ENCODE measurements at places on chromosomes 12 and 14.

- peak; percentile 71 for DNase-seq
These were observed at the start of gene CACNB3 for GRCh38 chr12:48817873-48818830. Gene CACNB3 (plus strand): TSS chr12:48818496. CDS start chr12:48818930, 434 bp downstream.

GRCh38 chr12:86249851-86250250 is 6.3 kb downstream of the MGAT4C start:
- no peak for DNase-seq

GRCh38 chr14:25069879-25070278 is 19.9 kb upstream of the STXBP6 start:
- DNase-seq = no peak

GRCh38 chr12:70853326-70853725 is 67.2 kb downstream of the PTPRR start:
- DNase-seq = no peak

DNA sequence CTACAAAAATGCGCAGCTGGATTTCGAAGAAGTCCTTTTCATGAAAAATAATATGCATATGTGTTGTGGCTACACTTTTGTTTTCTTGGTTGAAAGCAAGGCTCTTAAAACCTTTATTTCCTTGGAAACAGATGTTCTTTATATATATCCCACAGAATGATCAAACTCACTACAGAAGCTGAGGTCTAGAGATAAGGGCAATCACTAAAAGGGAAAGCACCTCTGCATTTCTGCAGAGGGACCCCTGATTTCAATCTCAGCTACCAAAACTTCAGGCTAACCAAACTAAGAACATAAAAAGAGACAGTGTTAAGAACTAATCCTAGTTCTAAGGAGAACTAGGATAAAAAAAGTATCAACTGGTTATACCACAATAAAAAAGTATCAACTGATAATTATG is 65.4 kb upstream of the CDKL1 start:
- no peak for DNase-seq

GRCh38 chr12:39779768-39780340 is 160.3 kb upstream of the ABCD2 start:
- peak; percentile 25 for DNase-seq

DNA sequence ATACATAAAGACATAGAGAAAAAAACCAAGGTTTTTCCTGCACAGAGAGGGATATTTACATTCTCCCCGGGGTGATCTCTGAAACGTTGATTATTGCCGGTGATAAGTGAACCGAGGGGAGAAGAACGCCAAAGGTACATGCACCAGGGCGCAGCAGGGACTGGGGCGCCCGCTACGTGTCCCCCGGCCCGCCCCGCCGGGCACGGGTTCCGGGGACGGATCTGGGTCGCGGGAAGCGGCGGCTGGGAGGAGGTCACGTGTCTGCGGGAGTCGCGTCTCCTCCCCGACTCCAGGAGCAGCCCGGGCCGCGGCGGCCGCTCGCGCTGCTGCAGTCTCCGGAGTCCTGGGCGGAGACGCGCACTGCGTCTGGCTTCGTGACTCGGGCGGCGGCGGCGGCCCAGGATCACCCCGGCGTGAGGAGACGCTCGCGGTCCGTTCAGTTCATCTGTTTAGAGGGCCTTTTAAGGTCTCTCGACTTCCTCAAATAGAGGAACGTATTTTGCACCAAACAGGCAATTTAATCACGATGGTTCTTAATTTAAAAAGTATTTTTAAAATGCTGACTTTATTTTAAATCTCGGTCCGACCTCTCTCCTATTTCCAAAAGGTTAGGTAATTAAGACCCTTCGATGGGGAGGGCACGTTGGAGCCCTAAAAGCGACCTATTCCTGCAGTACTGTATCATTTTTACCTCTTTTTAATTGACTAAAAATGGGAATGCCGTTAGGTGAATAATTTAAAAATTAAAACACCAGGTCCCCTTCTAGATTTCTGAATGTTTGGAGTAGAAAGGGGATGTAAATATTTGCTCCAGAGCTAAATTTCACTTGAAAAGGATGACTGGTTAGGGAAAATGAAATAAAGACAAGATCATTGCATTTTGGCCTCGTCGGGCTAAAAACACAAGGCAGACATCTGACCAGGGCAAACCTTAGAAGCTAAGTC is 1.8 kb upstream of the BHLHE41 start:
- DNase-seq = peak; percentile 83

DNA sequence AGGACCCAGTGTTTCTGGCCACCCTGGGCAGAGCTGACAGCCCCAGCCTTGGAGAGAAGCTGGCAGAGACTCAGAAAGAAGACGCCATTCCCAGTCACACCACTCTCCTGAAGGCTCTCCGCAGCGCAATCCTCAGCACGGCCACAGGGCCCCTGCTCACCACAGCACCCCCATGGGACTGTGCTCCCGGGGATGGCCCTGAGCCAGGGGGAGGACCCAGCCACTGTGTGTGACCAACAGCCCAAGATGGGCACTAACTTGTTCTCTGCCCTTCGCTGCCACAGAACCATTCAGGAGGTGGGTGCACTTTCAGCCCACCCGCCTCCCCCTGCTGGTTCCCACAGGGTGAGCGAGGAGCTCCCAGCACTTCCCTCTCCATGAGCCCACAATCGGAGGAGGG is 57.1 kb downstream of the CCNK start:
- DNase-seq = no peak

GRCh38 chr12:12810553-12811021 is 2.6 kb upstream of the DDX47 start:
- no peak for DNase-seq

DNA sequence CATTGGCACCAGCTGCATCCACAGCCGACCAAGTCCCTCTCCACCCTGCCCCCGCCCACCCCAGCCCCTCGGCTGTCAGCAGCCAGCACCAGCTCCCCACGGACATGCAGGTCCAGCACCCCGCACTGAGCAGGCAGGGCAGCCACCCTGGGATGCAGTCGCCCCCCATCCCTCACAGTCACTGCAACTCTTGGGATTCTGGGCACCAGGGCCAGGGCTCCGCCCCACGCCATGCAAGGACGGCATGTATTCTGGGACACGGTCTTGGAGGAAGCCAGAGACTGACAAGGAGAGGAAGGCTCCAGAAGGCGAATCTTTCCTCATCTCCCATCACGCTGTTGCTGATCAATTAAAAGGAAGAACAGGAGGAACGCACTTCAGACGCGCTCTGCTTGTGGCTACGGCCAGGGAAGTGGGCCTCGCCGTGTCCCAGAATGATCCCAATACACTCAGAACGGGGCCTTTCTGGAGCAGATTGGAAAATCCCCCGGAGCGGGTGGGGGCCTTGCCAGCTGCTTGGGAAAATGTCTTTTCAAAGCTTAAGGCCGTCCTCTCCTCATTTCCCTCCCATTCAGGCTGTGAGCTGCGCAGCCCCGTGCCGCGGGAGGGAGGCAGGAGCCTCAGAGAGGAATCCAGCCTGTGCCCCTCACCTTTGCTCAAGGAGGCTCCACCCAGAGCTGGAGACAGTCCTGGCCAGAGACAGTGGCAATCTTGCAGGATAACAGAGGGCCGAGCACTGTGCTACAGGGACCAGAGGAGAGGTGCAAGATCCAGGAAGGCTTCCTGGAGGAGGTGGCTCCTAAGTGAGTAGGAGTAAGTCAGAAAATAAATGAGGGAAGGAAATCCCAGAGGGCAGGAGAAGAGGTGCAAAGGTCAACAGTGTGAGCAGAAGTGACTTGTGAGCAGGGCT is 54.1 kb upstream of the DIO3 start:
- no peak for DNase-seq

DNA sequence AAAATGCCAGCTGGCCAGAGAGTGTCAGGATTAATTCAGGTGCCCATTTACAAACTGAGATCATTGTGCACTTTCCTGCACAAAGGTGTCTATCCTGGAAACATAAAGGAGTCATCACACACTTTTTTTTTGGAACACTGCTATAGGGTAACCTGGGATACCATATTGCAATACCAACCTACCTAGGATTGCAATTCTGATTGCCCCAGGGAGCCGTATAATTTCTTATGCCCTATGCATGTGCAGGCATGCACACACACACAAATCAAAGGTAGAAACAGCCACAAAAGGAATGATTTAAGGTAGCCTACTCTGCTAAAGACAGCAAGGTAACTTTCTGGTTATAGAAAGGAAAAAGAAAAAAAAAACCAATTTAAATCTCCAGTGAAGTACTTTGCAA is 285.3 kb upstream of the KITLG start:
- no peak for DNase-seq

GRCh38 chr12:127539226-127539858 is 727.6 kb upstream of the TMEM132C start:
- no peak for DNase-seq

DNA sequence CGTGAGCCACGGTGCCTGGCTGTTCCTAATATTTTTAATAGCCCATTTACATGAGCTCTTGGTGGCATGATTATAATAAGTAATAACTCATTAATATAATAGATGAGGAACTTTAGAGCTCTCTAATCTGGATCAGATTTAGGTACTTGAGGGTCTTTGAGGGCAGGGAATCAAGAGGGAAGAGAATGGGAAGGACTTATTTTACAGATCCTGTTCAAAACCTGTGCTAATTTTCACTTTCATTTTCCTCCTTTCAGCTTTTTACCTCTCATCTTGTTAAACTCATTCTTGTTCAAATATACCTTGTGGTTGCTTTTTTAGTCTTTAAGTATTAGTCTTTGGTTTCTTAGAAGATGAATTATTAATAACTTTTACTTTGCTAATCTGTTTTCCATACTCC is 5.6 kb downstream of the NECAP1 start:
- DNase-seq = no peak

GRCh38 chr14:68047906-68048305 is 228.3 kb downstream of the RAD51B start:
- DNase-seq = no peak

DNA sequence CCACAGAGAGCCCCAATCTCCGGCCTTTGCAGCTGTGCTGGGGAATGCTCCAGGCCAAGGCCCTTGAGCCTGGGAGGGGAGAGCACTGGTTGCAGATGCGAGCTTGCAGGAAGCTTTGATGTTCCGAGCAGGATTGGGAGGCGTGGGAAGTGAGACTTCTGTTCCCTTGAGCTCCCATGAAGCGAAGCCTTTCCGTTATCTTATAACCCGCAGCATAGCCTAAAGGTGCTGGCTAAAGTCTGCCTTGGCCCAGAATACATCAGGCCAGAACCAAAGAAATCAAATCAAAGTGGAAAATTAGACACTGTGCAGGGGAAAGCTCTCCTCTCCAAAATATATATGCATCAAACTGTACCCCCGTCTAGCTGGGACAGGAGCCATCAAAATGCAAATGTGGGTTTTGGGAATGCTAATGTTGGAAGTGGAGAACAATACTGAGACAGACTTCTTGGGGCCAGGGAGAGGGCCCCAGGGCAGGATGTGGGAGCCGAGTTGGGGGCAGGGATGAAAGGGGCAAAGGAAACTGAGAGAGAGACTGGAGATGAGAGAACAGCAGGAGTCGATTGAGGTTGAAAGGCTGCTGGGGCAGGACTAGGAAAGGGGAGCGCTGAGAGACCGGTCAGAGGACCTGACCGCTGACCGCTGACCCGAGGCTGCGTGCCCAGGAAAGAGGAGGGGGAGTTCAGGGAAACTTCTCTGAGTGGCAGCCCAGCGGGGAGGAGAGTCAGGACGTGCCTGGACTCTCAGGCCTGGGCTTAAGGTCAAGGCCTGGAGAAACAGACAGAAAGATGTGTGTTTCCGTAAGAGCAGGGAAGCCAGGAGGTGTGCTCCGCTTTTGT is 152.2 kb upstream of the PARP11 start:
- DNase-seq = no peak

DNA sequence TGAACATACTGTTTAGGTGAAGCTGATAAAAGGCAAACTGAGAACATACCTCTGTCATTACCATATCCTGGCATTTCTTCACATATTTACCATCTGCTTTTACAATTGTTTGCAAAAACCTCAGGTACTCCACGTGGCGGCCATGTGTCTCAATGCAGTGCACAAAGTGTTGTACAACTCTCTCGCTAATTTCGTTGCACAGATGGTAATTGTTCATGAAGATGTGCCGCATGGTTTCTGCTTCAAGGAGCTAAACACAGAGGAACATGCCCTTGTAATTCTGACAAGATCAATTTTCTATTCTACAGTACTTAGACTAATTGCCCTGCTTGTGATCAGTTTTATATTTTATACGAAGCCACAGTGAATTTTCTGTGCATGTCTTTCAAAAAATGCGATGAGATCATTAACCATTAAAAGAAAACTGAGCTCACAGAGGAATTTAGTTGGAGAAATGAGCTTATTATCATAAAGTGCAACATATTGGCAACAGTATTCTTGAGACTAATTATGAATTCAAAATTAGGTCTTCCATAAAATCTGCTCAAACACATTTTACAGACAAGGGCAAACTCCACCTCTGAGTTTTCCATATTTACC is 233.8 kb downstream of the ITPR2 start:
- DNase-seq = no peak

DNA sequence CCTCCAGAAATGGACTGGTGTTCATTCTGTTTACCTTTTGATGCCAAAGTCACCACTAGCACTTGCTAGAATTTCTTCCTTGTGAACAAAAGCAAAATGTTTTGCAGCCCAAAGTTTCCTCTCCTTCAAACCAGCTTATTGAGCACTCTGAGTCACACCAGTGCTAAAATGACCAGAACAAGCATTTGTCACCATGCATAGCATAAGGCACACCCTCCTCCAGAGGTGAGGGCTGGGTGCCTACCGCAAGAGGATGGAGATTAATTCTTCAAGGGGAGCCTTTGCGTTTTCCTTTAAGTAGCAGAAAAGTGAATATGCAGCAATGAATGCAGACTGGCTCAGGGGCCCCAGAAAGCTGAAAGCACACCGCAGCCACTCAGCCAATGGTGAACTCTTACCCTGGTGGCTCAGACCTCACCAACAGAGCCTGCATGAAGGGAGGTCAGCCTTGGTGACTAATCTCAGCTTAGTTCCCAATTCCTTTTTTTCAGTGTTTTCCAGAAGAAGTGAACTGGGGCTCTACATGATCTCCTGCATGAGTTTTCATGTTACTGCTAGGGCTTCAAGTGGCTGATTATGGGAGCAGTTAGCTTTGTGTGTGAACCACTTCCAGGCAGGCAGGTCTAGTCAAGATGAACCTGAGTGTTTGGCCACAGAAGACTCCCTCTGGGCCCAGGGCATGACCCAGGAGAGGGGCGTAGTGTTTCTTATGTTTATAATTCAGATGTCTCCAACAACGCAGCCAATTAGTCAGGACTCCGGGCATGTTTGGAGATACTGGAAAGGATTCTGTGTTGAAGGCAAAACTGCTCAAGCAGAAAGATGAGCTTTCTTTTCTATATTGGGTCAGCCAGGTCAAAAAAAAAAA is 96.3 kb downstream of the PAX9 start:
- DNase-seq = no peak

DNA sequence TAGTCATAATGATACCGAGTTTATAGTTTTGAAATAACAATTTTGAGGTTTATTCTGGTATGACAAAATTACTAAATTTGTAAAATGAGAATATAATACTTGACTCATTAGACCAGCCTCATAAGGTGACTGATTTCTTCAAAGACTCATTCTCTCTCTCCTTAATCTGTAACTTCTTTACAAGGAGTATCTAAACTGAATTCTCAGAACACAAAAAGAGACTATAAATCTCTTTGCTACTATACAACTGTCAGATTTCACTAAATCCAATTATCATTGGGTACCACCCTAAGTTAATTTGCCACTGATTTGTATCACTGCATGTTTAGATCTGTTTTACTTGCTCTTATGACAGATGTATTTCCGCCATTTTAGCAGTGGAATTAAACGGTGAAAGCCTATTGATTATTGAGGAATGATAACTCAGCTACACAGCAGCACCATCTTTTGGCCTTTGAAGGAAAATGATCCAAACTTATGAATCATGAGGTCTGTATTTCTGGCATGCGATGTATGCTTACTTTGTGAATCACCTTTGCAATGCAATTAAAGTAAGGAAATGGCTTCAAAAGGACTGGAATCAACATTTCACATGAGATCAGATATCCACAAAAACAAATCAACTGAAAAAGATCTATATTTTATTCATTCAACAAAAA is 161.2 kb downstream of the RERGL start:
- no peak for DNase-seq

GRCh38 chr14:22976620-22977433 is 5.5 kb downstream of the AJUBA start:
- peak; percentile 96 for DNase-seq
